Body of pancreas (tissue), 4 donors: ENCODE measurements at places on chromosomes 7 and 10. TPM values are rescaled to one million over a fixed set of nuclear protein-coding genes. Genes with fewer than 3 reads are reported as not detected.

GRCh38 chr7:16880554-16880953 lies 1.2 kb downstream of the AGR3 start:
- no peak for DNase-seq

DNA sequence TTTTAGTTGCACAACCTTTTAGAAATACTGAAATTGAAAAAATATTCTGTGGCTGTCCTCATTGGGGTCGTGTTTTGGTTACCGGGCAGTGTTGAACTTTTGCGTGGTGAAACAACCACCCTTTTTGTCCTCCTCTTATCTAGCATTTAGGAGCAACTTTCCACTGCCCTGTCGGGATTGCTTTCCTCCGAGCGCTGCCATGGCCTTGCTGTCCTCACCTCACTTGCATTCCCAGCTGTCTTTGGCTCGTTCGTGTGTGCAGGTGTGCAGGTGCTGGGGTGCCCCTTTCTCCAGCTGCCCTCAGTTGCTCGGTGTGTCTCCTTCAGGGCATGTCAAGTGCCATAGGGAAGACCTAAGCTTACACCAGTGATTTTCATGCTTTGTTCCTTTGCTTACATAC lies 116.9 kb upstream of the GJD4 start:
- DNase-seq = no peak

- peak; percentile 56 for DNase-seq
Observed at GRCh38 chr7:77403957-77404356, 12.2 kb downstream of the GSAP start.

- no peak for DNase-seq
Observed at GRCh38 chr7:87287738-87288341, 57.6 kb upstream of the CROT start.

DNA sequence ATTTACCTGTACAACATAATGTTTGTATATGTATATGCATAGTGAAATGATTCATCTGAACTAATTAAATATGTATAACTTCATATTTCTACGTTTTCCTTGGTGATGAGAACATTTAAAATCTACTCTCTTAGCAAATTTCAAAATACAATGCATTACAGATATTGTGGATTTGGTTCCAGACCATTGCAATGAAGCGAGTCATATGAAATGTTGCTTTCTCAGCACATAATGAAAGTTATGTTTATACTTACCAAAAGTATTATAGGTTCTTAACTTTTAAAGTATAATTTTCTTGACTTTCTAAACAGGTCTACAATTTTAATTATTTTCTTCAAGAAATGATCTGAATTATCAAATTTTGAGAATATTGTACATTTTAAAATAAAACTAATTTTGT lies 189.2 kb downstream of the CSTF2T start:
- no peak for DNase-seq

The SLC35B4 gene
- 4.9 TPM for total RNA-seq

The FOXP2 gene
- total RNA-seq = 15.5 TPM

The SPDYE2 gene
- not detected for total RNA-seq
